Stimulated activated CD4-positive, alpha-beta T cell treated with anti-CD3 and anti-CD28 coated beads, Interleukin-12 subunit alpha, Interleukin-12 subunit beta, amount 100 ng/mL, for 48 hours (primary cell): ENCODE measurements at places on chromosomes 11 and 22.

GRCh38 chr11:68026391-68027105 is 3.9 kb upstream of the NDUFS8 start:
- no peak for DNase-seq

DNA sequence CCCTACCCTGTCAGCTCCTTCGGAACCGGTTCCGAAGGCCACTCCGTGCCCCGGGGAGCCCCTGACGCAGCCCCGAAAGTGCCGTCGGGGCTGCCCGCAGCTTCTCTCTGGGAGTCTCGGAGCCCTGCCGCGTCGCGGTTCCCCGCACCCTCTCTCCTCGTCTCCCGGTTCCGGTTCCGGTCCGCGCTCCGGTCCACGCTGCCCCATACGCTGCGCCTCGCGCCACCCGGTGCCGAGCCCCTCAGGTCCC is 618 bp downstream of the MTA2 start:
- DNase-seq: no peak

GRCh38 chr22:23305321-23305910 is 125.1 kb downstream of the BCR start:
- DNase-seq: no peak

DNA sequence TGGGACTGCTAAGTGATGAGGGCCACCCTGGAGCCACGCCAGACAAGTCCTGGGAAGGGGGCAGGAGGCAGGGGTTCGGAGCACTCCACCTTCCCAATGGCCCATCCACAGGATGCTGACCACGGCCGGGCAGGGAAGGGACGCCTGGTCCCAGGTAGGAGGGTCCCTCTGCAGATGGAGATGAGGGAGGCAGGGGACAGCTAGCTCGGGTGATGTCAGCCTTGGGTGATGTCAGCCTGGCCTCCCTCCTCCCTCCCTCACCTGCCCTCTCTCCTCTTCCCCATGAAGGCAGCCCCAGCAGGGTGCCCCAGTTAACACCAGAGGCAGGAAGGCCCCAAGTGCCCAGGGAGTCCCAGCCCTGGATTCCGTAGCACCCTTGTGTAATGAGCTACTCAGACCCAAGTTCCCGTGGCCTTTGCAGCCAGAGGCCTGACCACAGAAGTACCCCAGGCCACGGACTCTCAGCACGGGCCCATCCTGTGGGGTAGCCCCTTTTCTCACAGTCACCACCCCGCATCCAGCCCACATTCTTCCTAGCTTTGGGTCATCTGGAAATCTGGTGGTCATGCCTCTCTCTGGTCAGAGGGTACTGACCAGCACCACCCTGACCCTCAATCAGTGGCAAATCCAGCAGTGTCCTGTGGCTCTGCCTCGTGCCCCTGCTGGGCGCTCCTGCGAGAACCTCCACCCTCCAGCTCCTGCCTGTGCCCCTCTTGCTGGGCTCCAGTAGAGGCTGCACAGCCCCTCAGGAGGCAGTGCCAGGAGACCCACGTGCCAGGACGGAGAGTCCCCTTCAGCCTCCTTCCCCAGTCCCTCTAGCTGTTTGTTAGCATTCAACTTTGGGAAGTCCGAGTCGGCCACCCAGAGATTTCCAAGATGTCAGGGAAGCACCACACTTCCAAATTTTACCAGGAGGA is 47.4 kb downstream of the SHANK2 start:
- DNase-seq: no peak

- no peak for DNase-seq
These were observed 355.6 kb upstream of the DDI1 start for GRCh38 chr11:103680826-103681225.

- no peak for DNase-seq
These were observed 186.0 kb downstream of the CEP164 start for GRCh38 chr11:117513666-117514065.

DNA sequence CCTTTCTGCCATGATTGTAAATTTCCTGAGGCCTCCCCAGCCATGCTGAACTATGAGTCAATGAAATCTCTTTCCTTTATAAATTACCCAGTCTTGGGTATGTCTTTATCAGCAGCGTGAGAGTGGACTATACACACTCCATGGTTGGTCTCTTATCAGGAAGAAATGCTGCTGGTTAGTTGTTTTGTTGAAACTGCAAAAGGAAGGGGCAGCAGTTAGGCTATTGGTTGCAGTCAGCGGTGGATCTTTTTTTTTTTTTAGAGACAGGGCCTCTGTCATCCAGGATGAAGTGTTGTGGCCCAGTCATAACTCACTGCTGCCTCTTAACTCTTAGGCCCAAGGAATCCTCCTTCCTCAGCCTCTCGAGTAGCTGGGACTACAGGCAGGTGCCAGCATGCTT is 51.7 kb downstream of the HSD17B12 start:
- no peak for DNase-seq

GRCh38 chr11:93359396-93359795 is 28.9 kb downstream of the DEUP1 start:
- DNase-seq: no peak

GRCh38 chr11:23919455-23919854 is 577.4 kb upstream of the LUZP2 start:
- no peak for DNase-seq

DNA sequence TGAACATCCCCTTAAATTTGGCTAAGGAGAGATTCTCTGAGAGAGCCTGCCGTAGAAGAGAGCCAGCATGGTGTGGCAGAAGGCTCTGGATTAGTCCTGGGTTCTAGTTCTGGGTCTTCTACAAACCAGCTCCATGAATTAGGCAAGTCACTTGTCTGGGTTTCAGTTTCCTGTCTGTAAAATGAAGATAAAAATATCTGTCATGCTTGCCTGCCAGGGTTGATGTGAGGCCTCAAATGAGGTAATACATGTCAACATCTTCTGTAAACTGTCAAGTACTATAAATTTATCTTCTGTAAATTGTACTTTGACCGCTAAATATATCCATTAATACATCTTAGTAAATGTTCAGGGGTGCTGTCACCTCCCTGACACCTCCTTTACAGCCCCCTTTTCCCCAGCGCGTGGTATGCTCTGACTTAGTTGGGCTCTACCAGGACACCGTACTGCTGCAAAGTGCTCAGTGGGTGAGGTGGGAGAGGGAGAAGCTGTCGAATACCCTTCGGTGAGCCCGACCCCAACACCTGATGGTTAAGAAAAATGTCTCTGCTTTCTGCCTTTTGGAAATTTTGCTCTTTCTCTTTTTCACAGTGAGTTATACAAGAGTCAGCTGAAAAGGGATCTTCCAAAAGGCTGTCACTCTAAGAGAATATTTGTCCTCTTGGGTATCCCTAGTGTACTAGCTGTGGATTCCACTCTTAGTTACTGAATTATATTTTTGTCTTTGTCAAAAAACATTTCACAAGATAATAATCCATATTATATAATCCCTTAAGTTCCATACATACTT is 15.0 kb downstream of the RBX1 start:
- no peak for DNase-seq
